ENCODE measurements at places on chromosomes 7 and 10.

DNA sequence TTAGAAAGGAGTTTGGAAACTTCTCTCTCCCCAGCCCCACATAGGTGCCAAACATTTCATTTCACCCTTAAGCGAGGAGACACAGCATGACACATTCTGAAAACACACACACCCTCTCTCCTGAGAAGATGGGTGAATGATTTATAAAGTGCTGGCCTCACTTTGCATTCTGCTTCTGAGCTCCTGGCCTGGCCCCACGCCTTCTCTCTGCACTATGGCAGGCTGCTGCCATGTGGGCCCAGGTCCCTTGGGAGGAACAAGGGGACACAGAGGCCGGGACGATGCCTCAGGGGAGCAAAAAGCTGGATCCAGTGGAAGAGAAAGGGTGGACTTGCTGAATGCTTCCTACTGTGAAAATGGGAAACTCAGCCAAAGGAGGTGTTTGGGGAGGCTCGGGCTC, 56.0 kb downstream of the CPXM2 start:
- no peak for DNase-seq

DNA sequence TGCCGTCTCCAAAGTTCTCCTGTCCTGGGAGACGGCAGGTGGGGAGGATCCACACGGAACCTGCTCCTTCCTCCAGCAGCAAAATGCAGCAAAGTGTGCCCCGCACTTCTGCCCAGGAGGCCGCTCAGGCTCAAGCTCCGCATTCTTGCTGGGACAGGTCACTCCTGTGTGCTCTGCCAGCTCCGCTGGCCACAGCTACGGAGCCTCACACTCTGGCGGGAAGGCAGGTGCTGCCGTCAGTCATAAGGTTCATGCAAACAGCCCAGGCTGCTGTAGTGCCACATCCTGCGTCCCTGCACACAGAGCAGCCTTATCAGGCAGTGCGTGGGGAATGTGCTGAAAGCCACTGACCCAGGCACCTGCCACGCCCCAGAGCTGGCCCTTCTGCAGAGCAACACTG, 22.4 kb downstream of the ADGRA1 start:
- no peak for DNase-seq

- no peak for DNase-seq
Observed at GRCh38 chr10:32148864-32149251, 92.6 kb upstream of the KIF5B start.

DNA sequence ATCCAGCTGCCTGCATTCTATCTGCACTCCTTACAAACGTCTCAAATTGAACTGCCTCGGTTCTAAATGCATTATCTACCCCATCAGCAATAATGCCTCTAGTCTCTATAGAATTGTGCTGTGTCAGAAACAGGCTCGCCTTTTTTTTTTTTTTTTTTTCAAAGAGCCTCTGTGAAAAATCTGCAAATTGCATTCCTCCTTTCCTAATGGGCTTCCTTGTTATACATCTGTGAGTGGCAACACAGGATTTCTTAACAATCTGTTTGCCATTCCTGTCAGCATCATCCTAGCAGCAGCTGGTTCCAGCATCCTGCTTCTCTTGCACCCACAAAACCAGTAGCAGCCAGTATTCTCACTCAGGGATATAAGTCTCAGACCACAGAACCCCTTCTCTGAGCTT, 413.5 kb upstream of the SEMA3D start:
- no peak for DNase-seq

GRCh38 chr10:18719811-18720210, 60.6 kb downstream of the ARL5B start:
- DNase-seq = no peak

DNA sequence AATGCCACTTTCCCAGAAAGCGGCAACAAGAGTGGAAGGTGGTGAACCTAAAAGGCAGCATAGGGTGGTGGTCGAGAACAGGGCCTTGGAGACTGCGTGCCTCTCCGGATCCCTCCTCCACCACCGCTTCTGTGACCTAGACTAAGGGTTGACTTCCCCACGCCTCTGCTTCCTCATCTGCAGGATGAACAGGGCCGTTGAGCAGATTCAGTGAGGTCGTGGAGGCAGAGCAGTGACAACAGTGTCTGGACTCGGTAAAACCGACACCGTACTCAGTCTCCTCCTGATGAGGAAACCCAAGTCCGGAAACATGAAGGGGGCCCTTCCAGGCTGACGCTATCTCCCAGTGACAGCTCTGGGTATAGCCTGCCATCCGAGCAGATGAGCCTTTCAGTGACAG, 162.6 kb downstream of the CELF2 start:
- DNase-seq = peak; percentile 65

- DNase-seq = no peak
Observed at GRCh38 chr7:10181996-10182395, 791.7 kb upstream of the PHF14 start.

DNA sequence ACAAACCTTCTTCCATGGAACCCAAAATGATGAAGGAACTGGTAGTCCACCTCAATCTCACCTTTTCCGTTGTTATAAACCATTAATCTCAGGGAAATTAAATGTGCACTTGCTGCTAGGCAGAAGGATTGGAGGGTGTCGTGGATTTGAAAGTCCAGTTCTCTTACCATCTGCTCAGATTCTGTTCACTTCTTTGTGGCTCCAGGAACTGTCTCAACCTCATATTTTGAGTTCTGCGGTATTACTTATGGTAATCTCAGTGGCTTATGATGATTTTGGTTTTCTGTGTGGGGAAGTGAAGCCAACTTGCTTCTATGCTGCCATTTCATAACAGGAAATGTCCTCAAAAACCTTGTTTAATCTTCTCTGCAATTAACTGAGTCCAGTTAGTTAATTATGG, 136.4 kb downstream of the CDC14C start:
- no peak for DNase-seq

DNA sequence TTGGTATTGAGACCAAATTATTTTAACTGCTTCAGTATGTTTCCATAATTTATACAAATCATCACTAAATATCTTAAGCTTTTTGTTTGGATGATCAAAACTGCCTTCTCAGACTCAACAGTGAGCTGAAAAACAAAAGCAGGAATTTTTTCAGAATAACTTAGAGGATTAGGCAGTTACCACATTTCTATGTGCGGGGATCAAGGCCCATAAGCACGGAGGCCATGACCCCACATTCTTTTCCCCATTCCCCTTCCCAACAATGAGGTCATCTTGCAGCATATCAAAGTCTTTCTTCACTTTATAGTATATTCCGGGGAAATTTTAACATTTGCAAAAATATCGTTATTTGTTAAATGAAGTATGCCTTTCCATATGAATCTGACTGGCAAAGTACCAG, 125.8 kb downstream of the ELMO1 start:
- no peak for DNase-seq

GRCh38 chr7:156059369-156059768, 247.1 kb upstream of the SHH start:
- no peak for DNase-seq

GRCh38 chr10:48533951-48534720, 70.7 kb downstream of the ARHGAP22 start:
- no peak for DNase-seq

DNA sequence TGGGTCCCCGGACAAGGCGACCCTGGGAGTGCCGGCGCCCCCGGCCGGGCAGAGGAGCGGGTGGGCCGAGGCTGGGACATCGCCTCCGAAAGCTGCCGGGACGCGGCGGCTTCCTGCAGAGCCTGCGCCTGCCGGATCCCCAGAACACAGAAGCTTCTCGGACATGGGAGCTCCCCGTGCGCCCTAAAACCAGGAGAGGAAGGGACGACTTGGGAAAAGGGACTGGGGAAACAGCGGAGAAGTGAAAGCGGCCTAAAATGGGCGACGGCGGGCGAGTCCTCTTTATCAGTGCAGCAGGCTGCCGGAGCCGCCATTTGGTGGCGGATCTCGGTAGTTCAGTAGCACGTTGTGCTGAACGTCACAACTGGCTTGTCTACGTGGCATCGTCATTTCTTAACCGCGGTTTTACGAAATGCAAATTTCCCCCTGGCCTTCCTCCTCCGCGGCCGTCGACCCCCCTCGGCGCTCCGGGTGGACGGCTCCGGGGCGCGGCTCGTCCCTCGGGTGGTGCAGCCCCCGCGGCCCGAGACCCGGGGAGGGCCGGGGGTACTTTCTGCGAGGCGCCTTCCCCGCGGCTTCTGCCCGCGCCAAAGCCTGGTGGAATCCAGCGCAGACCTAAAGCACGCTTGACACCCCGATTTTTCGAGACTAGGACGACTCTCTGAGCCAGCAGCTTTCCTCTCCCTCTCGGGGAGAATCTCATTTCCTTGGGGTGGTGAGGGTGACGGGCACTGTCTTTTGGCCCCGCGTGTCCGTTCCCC, 9.9 kb upstream of the SPAG6 start:
- peak; percentile 71 for DNase-seq

DNA sequence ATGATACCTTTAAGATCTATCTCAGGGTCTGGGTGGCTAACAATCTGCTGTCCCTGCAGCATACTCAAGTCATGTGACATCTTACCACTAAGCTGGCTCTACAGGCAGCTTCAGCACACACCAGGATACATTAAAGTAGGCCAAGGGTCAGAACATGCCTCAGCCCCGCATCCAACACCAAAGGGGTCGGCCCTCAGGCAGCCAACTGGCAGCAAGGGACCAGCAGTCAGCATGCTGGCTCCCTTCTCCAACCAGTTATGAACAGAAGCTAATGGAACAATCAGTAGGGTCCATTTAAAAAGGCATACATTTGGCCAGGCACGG, 37.1 kb downstream of the FAM53B start:
- no peak for DNase-seq

GRCh38 chr7:13179011-13179582, 491.7 kb downstream of the ARL4A start:
- no peak for DNase-seq

Measured in T-cell (primary cell).